ENCODE measurements at places on chromosomes 1 and 21.

GRCh38 chr1:182614796-182615454 is 10.7 kb upstream of the RGS16 start:
- DNase-seq = peak; percentile 73

- DNase-seq = no peak
Measured at GRCh38 chr1:41576620-41577019, 92.1 kb upstream of the EDN2 start.

GRCh38 chr21:37489553-37489952 is 123.0 kb downstream of the DYRK1A start:
- no peak for DNase-seq

DNA sequence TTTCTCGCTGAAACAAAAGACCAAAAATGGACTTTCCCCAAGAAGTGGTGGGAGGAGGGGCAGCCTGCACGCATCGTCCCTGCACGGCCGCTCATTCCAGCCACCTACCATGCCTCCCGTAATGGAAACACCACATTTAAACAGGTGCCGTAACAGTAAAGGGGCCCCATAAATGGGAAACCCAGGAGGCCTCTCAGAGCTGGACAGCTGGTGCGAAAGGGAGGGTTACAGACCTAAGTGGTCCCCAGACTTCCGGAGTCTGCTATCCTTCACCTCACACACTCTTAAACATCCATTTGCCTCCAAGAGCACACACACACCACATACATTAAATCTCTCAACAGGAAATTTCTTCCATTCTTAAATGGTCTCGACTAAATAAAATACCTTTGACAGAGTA is 120.7 kb upstream of the SOD1 start:
- DNase-seq = no peak

DNA sequence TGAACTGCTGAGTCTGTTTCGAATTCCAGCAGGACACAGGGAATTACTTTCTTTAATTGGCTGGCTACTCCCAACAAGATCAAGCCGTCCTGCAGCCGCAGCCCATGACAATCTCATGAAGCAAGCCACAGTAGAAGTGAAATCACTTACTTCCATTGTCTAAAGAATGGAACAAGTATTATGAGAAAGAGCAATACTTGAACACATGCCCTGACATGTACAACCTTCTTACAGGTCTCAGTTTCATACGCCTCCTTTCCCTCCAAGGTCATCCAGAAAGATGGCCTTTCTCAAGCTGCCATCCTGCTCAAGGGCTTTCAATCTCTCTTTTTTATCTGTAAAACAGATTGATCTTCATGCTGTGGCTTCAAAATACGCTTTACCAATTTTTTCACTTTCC is 85.1 kb downstream of the PCSK9 start:
- DNase-seq = no peak

DNA sequence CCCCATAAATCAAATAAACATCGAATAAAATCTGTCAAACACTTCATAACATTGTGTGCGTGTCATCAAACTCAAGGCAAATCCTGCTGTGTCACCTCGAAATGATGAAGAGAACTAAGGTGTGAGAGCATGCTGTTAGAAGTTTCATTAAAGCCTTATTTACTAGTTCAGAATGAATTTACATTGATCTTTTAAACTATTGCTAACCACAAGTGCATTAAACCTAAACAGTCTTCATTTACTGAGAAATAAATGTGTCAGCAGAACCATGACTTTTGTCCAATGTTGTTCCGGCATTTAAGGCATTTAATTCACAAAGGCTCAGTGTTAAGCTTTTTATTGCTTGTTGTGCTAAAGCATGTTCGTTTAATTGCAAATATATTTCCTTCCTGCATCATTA is 474.4 kb downstream of the SETD4 start:
- no peak for DNase-seq

DNA sequence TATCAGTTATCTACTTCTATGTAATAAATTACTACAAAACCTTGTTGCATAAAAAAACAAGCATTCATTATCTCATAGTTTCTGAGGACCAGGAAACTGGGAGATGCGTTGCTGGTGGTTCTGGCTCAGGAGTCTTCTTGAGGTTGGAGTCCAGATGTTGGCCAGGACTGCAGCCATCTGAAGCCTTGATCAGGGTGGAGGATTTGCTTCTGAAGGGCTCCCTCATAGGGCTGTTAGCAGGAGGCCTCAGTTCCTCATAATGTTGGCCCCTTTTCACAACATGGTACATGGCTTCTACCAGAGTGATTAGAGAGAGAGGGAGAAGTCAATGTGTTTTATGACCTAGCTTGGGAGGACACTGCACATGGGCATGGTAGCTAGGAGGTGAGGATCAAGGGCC is 137.4 kb downstream of the CNIH3 start:
- DNase-seq = no peak

DNA sequence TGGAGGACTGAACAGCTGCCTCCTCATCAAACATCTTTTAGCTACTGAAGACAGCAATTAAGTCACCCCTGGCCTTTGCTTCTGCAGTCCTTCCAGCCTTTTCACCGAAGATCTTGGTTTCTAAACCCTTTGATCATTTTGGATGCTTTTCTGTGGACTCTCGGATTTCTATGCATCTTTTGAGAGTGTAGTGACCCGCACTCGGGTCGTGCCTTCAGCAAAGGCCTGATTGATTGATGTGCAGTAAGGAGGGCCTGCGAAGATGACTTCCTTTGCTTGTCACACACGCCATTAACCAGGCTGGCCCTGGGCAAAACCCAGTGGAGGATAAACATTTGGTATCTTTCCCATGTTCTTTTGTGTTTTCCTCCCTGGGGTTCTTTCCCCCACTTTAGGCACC is 157.5 kb upstream of the CD34 start:
- no peak for DNase-seq

- no peak for DNase-seq
Measured at GRCh38 chr1:205939690-205940330, 3.4 kb downstream of the SLC26A9 start.

DNA sequence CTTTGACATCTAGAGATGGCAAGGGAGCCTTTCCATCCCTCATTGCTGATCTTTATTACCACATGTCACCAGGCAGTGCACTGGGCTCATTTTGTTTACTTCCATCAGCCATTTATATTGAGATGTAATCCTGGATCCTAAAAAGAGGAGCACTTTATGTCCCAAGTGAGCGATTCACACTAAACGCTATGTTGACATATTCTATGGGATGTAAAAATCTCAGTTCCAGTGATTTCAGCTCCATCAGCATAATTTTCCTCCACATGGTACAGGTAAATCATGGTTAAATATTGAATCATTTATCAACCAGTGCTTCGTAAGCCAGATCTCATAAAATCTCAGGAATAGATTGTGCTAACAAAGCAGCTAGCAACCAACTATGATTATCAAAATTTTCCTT is 634.8 kb upstream of the PLXNA2 start:
- no peak for DNase-seq

DNA sequence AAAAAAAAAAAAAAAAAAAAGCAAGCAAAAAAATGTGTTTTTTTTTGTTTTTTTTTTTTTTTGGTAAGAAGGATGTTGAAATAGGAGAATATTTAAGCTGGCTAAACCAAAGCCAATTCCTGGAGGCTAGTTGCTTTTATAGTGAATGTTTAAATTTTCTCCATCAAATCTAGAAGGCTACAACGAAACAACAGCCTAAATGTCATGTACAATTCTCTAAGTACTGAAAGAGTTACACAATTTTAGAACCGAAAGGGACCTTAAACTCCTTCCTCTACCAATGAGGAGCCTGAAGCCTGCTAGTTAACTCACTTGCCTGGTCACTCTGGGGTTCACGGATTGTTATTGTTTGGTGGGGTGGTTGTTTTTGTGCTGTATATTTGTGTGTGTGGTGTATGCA is 3.5 kb downstream of the WLS start:
- DNase-seq = no peak

DNA sequence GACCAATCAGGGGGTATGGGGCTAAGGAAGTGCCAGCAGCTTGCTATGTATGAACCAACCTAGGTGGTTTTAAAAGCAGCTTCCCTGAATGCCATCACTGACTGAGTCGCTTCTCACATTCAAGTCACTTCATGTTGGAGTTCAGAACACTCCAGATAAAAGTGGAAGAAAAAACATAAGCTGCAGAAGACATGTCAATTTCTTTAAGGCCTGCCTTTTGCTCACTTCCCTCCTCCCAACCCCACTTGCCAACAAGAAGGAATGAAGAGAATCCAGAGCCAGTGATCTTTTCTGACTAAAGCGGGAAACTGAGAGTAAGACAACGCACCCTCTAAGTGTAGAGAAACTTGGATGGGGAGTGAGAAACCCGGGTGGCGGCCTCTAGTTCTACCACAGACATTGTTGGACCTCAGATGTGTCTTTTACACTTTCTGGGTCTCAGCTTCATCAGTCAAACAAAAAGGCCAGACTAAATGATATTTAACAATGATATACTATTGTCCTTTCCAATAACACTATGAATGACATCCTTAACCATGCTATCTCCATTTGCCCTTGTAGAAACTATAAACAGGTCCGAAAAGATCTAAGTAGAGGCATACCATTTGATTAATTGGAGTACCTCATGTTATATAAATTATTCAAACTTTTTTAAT is 54.1 kb downstream of the LUZP1 start:
- no peak for DNase-seq

GRCh38 chr1:171644805-171645483 is 7.5 kb downstream of the MYOC start:
- DNase-seq = peak; percentile 83

DNA sequence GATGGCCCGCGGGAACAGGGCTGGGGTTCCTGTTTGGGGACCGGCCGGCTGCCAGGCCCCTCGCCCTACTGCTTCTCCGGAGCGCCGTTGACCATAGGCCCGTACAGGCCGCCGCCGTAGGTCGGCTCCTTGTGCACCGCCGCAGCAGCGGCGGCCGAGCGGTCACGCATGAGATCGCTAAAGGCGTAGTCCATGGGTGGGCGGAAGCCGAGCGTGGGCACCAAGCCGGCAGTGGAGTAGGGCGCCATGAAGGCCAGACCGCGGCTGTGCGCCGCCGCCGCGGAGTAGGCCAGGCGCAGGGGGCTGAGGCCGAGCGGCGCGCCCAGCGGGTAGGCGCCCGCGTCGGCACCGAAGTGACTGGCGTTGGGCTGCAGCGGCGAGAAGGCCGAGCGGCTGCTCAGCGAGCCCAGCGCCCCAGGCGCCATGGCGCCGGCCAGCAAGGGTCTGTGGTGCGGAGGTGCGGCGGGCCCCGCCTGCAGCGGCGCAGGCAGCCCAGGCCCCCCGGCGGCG is 4.6 kb downstream of the DMRTA2 start:
- DNase-seq = no peak

All from mucosa of gallbladder (tissue), 1 donor.